ENCODE measurements at places on chromosomes 5 and 9. TPM values are rescaled to one million over a fixed set of nuclear protein-coding genes. Genes with fewer than 3 reads are reported as not detected.

Gene PCDHB10
- total RNA-seq = 2.5 TPM

Gene PSMD5
- total RNA-seq = 53.4 TPM

Gene CCDC152
- 0.47 TPM for total RNA-seq

Gene FOXD4L4
- total RNA-seq = 0.47 TPM

Gene MYMK
- not detected for total RNA-seq

Gene SLC4A9
- 0.13 TPM for total RNA-seq

Gene ERAP2
- total RNA-seq = 9.2 TPM

Gene BTNL8
- not detected for total RNA-seq

Gene DND1
- 2.7 TPM for total RNA-seq

Gene PLAC8L1
- 1.1 TPM for total RNA-seq

Gene CYLC2
- not detected for total RNA-seq

Gene TNPO1
- total RNA-seq = 126 TPM

Gene CCNI2
- total RNA-seq = 5.8 TPM

Gene RNF180
- 22.9 TPM for total RNA-seq

Gene MAP1B
- total RNA-seq = 128 TPM

Gene OBP2A
- not detected for total RNA-seq

Gene CCNO
- 16.5 TPM for total RNA-seq

Gene BSPRY
- total RNA-seq = 10.2 TPM

Gene NPR3
- 1.4 TPM for total RNA-seq

Gene SUSD3
- total RNA-seq = 3.0 TPM

Gene PCDHA7
- total RNA-seq = 1.1 TPM

Gene FOXI1
- not detected for total RNA-seq

Gene FBP1
- total RNA-seq = 231 TPM

Gene TENT4A
- total RNA-seq = 28.9 TPM

Gene C9orf50
- total RNA-seq = not detected
